Mesenteric fat pad (tissue), 1 donor: ENCODE measurements at places on chromosomes 6 and 20. TPM values are rescaled to one million over a fixed set of nuclear protein-coding genes. Genes with fewer than 3 reads are reported as not detected.

Gene XKR7
- not detected for total RNA-seq

Gene ATP6V1G2
- 1.1 TPM for total RNA-seq

Gene OPRM1
- not detected for total RNA-seq

Gene BPIFA1
- total RNA-seq, result not detected

DNA sequence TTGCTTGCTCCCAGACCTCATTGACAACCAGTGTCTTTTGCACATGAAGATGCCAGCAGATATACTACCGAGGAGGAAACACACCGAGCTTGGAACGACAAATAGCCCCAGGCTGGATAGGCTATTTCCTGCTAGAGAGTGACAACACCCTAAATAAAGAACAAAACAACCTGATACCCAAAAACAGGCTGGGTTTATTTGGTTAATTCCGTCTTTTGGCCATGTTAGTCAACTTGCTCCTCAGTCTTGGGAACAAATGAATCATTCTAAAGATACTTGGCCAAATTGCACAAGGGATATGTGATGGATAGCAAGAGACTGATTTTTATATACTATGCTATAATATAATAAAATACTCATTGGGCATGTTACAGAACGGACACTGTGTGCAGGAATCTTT lies 11.5 kb upstream of the MUC22 start:
- DNase-seq, result no peak

DNA sequence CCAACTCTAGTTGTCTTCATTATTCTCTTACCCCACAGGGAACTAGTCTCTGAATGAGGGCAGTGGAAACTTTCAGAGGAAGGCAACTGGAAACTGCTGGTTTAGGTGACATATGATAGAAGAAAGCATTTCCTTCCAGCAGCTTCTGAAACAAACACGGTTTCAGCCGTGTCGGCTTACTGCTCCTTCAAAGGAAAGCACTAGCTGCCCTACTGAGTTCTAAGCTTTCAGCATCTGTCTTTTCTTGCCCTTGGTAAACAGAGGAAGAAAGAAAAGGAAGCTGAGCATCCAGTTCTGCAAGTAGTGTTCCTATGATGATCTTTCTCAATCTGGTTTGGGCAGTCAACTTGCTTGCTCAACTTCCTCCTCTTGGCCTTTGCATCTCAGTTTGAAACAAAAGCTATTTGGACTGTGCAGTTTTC lies 117.5 kb upstream of the CEP85L start:
- DNase-seq, result no peak

DNA sequence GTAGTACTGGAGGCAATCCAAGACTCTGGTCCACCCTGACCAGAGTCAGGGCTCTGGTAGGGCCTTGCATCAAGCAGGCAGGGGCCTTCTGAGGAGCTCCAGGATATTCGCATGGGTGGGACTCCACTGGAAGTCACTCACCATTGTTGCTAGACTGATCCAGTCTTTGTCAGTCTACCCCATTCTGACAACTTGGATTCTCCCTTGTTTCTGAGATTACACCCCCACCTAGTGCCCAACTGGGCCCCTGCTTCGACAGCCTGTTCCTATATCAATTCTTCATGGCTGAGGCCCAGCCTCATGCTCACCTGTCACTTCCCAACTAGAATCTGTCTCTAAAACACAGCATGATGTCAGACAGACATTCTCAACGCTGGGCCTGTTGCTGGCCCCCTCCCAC lies 5.2 kb downstream of the SLC35D3 start:
- DNase-seq, result no peak

GRCh38 chr20:39789411-39789810 lies 827.3 kb downstream of the DHX35 start:
- no peak for DNase-seq

- no peak for DNase-seq
These were observed 312.5 kb upstream of the PLCB4 start for GRCh38 chr20:8756410-8756809.

DNA sequence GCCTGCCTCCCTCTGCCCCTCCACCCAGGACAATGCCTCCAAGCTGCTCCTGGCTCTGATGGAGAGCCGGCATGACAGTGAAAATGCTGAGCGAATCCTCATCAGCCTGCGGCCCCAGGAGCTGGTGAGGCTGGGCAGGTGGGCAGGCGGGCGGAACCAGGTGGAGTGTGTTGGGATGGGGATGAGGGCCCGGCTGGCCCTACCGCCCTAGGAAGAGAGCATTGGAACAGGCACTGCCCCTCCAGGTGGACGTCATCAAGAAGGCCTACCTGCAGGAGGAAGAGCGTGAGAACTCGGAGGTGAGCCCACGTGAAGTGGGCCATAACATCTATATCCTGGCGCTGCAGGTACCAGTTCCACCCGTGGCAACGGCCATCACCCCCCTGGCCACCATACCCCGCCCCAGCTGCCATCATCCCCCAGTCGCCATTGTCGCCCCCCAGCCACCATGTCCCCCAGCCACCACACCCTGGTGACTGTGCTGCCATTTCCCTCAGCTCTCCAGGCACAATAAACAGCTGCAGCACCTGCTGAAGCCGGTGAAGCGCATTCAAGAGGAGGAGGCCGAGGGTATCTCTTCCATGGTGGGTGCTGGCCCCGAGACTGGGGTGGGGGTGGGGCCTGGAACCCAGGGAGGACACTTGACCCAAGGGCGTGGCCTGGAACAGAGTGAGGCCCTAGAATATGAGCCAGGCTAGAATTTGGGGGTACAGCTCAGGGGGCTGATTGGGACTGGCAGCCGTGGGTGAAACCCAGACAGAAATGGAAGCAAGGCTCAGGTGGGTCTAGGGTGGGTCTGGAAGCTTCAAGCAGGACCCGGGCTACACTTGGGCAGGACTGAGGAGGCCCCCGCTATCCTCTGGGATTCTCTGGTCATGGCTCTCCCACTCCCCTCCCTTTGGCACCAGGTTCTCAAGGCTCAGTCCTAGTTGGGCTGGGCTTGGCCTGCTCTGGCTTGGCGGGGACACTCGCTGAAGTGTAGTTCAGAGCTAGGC lies 24.2 kb downstream of the UQCC2 start:
- DNase-seq, result no peak

GRCh38 chr6:36657271-36657670 lies 21.2 kb upstream of the CDKN1A start:
- no peak for DNase-seq

DNA sequence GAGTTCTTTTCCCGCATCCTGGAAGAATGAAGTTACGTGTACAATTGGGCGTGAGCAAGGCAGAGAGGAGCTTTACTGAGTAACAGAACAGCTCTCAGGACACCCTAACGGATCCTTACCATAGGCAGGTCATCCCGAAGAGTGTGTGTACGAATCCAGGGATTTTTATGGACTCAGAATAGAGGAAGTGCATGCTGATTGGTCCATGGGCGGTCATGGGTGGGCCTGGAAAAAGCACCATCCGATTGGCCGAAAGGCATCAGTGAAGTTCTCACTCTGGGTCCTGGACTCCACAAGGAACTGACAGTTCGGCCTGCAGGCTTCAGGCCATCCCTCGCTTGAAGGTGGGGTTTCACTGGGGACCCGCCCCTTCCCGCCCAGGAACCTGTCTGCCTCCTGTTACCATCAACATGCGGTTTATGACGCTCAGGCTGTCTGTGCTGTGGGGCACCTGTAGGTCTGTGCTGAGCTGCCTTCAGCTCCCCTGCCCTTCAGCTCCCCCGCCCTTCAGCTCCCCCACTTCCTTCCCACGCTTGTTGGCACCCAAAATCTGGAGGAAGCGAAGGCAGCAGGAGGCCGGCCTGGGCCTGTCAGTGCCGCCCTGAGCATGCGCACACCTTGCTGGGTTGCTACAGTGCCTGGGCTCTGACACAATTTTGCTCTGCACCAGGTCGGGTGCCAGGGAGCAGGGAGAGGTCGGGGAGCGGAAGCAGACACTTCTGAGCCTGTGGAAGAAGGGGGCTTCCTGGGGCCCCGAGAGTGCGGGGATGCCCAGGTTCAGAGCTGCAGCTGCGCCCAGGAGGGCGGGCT lies 57.9 kb upstream of the MANEA start:
- DNase-seq, result peak; percentile 65

DNA sequence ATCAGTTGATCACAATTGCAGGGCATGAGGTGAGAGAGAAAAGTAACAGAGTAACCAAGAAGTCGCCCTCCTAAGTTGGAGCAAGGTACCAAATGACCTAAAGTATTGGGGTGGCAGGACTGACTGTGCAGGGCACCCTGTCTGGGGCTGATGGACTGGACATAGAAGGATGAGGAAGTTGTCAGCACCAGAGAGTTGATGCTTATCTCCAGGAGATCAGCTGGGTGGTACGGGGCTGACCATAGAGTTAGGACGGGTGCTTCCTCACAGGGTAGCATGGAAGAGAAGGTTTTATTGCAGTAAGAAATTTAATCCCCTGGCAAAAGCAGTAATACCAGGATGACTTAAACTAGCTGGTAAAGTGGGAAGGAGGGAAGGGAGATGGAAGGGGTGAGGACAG lies 66.7 kb downstream of the TMEM170B start:
- DNase-seq, result no peak

DNA sequence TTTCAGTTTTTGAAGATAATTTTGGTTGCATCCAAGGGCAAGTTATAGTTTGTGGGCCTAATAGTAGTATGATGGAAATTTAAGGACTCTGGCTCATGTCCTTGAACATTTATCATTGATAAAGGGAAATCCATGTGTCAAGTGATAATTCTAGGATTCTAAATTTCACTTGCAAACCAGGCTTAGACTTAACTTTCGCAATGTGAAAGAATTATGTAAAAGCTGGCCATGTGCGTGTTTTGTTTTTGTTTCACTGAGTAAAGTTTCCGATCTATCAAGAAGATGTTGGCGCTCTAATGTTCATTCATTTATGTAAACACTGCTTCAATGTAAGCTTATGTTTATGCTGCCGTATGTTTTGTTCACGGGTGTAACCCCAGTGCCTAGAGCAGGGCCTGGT lies 302.0 kb downstream of the SOX4 start:
- no peak for DNase-seq

DNA sequence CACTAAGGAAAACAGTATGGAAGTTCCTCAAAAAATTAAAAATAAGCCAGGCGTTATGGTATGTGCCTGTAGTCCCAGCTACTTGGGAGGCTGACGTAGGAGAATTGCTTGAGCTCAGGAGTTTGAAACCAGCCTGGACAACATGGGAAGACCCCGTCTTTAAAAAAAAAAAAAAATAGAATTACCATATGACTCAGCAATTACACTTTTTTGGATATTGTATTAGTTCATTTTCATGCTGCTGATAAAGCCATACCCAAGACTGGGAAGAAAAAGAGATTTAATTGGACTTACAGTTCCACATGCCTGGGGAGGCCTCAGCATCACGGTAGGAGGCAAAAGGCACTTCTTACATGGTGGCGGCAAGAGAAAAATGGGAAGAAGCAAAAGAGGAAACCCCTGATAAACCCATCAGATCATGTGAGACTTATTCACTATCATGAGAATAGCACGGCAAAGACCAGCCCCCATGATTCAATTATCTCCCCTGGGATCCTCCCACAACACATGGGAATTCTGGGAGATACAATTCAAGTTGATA lies 10.8 kb upstream of the SMIM29 start:
- DNase-seq, result no peak

GRCh38 chr20:33675136-33675959 lies 1.1 kb upstream of the NECAB3 start:
- DNase-seq, result no peak

DNA sequence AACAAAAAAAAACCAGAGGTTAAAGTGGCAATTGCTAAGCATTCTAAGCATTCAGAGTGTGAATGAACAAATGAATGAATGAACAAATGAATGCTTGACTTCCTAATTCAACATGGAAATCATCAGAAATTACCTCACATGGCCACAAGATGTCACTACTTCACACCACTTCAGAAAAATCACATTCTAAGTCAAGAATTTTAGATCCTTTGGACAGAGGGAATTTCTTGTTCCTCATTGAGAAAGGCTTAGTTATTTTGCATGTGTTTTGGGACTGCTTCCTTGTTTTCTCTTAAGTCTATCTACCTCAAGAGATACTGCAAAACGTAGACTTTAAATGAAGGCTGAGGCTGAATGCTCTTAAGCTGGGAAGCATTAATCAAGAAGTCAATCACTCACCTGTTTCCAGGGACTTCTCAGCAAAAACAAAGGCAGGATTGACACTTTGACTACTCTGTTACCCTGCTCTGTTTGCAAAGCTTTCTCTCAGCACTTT lies 120.2 kb downstream of the MBOAT1 start:
- no peak for DNase-seq

GRCh38 chr20:16095226-16095625 lies 478.0 kb downstream of the KIF16B start:
- no peak for DNase-seq
